ENCODE measurements at places on chromosomes 6 and 20. TPM values are rescaled to one million over a fixed set of nuclear protein-coding genes. Genes with fewer than 3 reads are reported as not detected.

- peak; percentile 33 for DNase-seq
These were observed 208.8 kb downstream of the ARHGAP18 start for GRCh38 chr6:129500958-129501739.

GRCh38 chr6:156767603-156768467, 9.3 kb upstream of the ARID1B start:
- no peak for DNase-seq

- DNase-seq: no peak
These were observed 146.1 kb upstream of the LRFN2 start for GRCh38 chr6:40733290-40733689.

DNA sequence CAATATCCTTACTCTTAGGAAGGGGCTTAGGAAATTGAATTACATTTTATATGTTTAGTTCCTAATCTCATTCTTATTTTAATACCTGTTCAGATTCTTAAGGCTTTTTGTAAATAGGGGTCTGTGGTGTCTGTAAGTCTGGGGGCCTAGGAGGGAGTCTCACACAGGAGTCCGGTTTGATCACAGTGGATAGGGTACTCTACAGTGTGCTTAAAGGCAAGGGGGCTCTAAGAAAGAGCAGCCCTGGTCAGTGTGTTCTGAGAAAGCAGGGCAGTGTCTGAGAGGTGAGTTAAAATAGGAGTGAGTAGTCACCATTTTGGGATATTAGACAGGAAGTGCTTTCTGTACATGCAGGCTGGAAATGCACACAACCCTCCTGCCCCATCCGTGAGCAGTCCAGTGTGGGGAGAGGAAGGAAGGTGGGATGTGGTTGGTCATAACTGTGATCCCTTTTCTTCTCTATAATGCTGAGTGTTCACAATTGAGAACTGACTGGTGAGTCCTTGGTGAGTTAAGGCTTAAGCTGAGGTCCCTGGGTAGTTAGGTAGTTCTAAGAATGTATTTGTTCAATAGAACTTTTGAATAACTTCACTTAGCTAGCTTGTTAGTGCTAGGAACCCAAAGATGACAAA, 50.0 kb downstream of the CDKAL1 start:
- DNase-seq: no peak

- no peak for DNase-seq
These were observed 76.2 kb downstream of the CDH26 start for GRCh38 chr20:60034231-60035110.

DNA sequence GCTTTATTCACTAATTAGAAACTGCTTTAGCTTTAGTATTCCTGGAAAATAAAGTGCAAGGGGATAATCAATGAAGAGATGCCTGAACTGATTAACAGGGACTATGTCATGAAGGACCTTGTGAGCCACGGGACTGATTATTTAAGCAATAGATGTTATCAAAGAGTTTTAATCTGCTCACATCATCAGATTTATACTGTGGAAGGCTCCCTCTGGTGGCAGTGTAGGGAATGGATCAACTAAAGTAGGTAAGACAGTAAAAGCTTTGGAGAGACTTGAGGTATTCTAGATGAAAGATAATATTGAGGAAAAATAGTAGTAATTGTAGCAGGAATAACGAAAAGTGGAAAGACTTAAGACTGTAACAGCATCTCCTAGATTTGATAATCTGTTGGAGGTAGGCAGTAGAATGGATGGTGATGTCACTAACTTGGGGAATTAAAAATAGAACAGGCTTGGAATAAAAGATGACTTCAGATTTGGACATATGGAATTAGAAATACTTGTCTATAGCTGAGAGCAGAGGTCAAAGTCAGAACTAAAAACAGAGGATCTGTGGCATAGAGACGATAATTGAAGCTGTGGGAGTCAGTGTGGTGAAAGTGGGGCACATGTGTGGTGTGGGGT, 80.3 kb upstream of the HTR1E start:
- DNase-seq: no peak

- no peak for DNase-seq
These were observed 73.9 kb downstream of the PLCB1 start for GRCh38 chr20:8205996-8206395.

DNA sequence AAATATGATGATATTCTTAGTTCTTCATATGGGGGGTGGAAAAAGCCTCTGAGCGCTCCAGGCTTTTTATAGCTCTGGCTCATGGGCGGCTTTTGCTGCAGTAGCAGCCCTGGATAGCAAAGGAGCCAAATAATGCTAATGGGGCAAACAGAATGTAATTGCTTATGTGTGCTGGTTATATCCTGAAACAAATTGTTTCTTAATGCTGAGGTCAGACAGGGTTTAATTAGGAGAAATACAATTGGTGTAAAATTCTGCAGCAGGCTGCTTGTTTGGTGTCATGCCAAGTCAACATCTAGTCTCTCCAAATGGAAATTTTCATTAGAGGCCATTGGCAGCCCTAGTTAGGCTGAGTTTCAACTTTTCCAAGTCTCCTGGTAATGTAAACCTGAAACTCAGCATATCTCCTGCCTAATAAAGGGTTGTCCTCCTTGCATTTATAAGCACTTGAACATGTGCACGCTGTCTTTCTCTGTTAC, 530.1 kb upstream of the NOX3 start:
- peak; percentile 42 for DNase-seq

DNA sequence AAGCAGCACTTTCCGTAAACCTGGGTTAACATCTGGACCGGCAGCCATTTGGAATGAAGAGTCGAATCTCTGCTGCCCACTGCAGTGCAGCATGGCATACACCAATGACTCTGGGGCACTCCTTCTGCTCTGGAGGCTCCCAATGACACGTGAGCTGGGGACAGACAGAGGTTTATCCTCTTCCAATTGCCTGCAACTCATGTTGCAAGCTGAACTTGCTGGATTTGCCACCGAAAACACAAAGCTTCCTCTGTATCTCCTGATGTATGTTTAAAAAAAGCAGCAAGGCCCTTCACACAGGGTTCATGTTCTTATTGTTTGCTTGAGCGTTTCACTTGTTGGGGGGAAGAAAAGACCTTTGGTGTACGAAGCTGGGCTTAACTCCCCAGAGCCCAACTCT, 10.8 kb downstream of the NCOA5 start:
- DNase-seq: no peak

- DNase-seq: no peak
These were observed 300.0 kb upstream of the MAN1A1 start for GRCh38 chr6:119649531-119649930.

DNA sequence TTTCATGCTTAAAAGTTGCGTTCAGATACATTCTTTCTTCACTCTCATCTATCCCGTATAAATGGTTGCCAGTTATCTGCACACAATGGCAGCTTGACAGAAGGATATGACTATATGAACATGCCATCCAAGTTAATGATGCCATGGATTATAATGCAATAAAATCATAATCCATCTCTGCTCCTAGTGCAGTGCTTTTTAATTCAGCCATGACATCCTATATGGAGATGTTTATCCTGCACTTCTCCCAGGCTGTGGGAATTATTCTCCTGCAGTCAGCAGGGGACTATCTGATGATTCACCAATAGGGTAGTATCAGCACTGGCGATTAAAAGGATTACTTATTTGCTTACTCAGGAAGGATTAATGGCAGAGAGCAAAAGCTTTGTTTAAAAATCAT, 273.8 kb downstream of the SAMD5 start:
- no peak for DNase-seq

GRCh38 chr6:12578751-12579150, 137.8 kb upstream of the PHACTR1 start:
- DNase-seq: no peak

GRCh38 chr6:70094156-70094555, 208.7 kb downstream of the COL9A1 start:
- no peak for DNase-seq

- DNase-seq: no peak
These were observed 398.0 kb upstream of the PLCB4 start for GRCh38 chr20:8670893-8671215.

GRCh38 chr20:25191689-25192088, 3.8 kb upstream of the ENTPD6 start:
- DNase-seq: no peak

DNA sequence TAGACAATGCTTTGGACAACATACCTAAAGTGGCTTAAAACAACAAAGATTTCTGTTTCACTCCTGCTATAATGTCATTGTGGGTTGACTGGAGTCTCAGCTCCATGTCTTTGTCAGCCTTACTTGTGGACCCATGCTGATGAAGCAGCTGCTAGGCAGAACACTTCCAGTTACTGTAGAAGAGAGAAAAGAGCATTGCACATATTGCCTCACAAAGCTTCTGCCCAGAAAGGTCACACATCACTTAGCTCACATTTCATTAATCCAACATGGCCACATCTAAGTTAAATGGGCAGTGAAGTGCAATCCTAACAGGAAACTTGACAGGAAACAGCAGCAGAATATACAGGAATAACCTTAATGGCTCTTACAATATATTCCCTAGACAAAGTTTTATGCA, 480.5 kb upstream of the HTR1E start:
- no peak for DNase-seq

- DNase-seq: no peak
These were observed 407.3 kb upstream of the FLRT3 start for GRCh38 chr20:14744723-14745122.

Gene WFDC10B
- polyA plus RNA-seq: not detected

Gene MRAP2
- polyA plus RNA-seq: 3.7 TPM

Gene SDC4
- polyA plus RNA-seq: 187 TPM

Gene GMPR
- 9.8 TPM for polyA plus RNA-seq

Gene C6orf58
- 0.52 TPM for polyA plus RNA-seq

Gene TMEM74B
- polyA plus RNA-seq: 2.9 TPM

Gene CFAP206
- polyA plus RNA-seq: 4.2 TPM

Gene HLA-DPA1
- polyA plus RNA-seq: 9.8 TPM
